ENCODE measurements at places on chromosomes 4 and X.

DNA sequence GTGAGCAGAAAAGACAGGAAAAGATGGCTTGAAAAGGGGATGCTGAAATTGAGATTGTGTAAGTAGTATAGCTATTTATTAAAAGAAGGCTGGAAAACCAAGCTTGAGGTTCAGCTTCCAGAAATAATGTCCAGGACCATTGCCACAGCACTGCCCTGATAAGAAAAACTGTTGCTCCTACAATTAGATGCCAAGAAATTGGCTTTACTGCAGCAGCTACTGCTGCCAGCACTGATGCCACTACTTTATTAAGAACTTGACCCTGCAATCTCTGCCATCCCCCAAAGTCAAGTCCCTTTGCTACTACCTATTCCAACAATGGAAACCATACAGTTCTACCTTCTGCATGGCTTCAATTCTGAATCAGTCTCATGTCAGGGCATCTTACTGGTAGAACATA is 130.0 kb upstream of the VAMP7 start:
- DNase-seq = no peak

DNA sequence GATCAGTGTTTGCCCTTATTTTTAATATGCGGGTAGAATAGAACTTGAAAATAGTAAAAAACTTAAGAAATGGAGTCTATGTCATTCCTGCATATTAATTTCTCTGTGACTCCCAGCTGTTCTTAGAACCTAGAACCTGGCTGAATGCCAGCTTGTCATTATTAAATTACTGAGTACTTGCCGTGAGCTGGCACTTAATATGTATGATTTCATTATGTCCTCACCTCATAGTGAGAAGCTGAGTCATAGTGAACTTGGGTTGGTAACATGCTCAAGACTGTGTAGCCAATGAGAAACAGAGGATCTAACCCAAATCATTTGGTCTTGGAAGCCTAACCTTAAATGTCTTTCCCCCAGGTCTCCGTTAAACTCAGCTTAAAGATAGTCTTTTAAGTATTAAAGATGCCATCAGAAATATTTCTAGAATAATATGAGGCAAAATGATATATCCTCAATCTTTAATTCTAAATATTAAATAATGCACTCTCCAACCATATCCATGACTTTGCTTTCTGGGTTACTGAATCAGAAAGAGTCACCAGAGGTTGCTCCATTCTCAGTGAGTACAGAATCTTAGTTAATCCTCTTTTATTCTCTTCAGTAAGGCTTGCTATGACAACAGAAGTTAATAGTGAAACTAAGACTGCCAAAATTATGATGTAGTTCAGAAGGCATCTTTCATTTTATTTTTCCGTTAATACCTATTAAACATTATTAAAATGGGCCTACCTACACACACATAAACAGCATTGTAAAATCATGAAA is 58.6 kb upstream of the TLL1 start:
- DNase-seq = no peak

DNA sequence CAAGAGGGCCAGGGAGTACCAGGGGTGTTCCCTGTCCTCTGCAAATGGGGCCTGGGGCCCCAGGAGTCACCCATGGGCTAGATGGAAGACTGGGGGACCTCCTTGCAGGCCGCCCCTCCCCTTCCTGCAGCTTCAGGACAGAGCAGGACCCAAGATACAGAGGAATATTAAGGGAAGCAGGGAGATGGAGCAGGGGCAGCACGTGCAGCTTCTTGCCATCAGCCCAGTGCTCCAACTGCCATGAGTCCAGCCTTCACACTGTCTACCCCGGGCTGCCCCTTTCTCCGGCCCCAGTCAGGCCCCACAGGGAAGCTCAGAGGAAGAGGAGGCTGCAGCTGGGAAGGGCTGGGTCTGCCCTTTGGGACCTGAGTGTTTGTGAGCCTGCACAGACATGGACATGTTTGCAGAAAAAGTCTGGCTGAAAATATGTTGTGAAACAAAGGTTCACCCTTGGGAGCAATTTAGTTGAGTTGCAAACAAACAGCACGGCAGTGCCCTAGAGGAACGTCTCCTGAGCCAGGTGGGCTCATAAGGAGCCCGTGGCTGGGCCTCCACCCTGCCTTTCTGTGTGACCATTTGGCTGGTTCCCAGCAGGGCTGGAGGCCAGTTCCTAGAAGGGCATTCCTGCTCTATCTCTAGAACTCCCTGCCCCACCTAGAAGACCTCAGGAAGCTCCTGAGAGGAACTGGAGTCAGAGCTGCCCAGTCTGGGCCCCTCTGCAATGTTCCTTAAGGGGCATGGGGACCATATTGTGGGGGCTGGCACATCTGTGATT is 8.9 kb downstream of the FATE1 start:
- no peak for DNase-seq

DNA sequence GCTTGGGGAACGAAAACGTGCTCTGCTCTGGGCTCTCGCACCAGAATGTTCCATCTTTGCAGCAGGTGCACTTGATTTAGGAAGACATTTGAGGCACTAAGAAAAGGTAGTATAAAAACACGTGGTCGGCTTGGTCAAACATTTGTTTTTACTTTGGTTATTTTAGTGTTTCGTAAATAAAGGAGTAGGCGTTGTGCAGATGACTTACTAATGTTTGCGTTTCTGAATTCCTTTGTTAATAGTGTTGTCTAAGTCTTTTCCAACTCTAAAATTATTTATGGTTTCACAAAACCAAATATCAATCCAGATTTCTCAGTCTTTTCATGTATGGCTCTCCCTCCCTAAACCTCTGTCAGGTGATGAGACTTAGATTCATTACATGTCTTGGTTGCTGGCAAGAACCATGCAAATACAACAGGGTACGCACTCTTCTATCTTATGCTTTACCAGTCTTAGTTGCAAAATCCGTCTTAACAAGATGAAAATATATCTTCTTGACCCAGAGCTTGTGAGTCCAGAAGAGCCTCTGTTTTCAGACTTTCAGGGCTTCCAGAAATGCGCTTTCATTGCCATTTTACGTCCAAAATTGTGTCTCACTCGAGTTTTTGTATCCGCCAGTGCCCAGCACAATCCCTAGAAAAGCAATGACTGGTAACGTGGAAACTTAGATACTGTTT is 686 bp downstream of the MTHFD2L start:
- DNase-seq = no peak

DNA sequence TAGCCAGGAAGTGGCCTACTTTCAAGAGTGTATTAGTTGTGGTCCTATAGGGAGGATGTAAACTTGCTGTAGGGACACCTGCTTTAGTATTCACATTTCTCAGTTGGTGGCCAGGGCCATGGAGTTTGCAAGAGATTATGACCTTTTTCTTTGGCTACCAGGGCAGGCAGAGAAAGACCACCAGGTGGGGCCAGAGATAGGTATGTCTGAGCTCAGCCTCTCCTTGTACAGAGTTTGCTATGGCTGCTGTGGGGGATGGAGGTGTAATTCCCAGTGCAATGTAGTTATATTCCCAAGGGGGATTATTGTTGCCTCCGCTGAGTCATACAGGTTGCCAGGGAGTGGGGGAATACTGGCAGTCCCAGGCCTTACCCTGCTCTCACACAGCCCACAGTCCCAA is 26.3 kb upstream of the DACH2 start:
- no peak for DNase-seq

GRCh38 chrX:131802836-131803626 is 220.1 kb upstream of the STK26 start:
- peak; percentile 63 for DNase-seq

- no peak for DNase-seq
Measured at GRCh38 chr4:70365479-70365878, 4.9 kb downstream of the SMR3A start.

DNA sequence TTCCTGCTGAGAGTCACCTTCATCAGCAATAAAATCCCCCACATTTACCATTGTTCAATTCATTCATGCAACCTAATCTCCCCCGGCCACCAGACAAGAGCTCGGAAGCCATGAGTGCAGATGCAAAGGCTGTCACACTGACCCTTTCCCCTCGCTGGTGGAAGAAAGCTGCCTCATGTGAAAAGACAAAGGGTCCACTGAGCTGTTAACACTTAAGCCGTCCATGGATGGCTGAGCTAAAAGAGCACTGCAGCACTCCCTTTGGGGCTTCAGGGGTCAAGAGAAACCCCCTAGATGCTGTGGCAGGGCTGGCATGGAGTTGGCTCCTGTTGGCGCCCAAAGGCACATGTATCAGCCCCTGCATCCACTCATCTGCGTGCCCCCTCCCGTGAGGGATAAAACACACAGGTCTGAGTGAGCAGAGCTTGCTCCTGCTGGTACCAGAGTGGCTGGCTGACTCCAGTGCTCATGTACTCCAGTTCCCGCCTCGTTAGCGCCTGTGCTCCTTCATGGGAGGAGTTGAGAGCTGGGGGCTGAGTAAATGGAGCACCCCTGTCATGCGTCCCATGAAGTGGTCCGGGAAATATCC is 216.5 kb downstream of the PDHA2 start:
- DNase-seq = no peak

DNA sequence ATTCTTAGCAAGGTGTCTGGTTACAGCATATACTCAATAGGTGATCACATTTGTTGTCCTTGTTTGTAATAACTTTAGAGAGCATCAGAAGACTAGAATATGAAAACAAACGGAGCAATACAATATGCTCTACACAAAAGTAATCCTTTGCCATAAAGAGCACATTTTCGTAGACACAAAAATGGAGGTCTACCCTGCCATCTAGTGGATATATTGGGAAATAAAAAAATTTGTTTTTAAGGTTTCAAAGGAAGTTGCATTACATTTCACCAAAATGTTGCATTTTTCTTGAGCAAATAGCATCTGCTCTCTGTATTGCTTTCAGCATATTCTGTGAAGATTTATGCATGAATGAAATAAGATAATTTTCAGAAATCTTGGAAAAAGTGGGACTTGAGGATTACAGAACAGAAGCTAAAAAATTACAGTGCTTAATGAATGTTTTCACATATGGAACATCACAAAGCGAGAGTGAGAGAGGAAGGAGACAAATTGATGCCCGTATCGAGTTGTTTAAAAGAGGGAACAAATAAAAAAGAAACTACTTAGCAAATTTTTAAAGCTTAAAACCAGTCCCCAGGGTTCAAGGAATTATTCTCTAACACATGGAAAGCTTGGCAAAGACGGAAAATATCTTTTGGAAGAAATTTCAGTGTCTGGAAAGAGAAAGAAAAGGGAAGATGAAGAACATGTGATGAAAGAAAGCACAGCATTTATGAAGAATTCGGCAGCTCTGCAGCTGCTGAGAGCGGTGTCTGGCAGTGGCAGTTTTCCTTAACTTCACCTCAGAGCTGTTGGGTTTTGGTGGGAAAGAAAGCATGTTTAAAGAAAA is 390.1 kb downstream of the ANKRD50 start:
- no peak for DNase-seq

- DNase-seq = no peak
Measured at GRCh38 chr4:13917015-13917414, 289.5 kb upstream of the BOD1L1 start.

GRCh38 chr4:57410331-57411052 is 300.3 kb upstream of the IGFBP7 start:
- peak; percentile 42 for DNase-seq
